NCI-H2081 (cell line): ENCODE measurements at places on chromosomes 13 and 19.

- DNase-seq = no peak
These were observed 110.9 kb downstream of the IER2 start for GRCh38 chr19:13260883-13261653.

DNA sequence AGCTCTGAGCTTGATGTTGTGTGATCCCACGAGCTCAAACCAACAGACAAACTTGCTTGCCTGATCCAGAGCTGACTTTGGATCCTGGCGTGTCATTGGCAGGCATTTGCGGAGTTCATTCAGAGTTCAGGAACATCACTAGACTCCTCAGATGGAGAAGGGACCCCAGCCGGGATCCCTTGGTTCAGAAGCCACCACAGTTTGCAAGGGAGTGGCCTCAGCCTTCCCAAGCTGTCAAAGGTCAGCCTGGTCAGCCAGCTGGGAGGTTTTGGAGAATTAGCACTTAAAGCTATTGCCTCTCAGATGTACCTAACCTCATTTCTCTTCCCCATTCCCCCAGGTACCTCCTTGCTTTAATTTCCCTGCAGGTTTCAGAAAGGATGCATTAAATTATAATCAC, 208.8 kb upstream of the SOX21 start:
- no peak for DNase-seq

- no peak for DNase-seq
These were observed 4.1 kb upstream of the PSMD8 start for GRCh38 chr19:38370299-38370698.

DNA sequence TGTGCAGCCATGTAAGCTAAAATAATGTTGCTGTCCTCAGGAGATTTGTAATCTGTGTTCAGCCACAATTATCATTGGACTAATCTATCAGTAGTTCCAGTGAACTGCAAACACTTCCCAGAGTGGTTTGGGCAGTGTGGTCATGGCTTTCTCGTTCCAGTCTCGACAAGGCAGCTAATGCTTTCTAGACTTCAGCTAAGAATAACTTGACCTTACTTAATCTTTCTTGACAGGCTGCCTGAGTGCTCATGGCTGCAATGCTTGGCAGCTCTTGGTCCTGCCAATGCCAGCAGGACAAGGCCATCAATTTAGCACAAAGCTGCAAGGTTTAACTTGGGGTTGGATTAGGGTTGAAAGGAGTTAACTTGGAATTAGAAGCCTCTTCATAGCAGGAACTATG, 32.8 kb downstream of the ATP12A start:
- DNase-seq = no peak

DNA sequence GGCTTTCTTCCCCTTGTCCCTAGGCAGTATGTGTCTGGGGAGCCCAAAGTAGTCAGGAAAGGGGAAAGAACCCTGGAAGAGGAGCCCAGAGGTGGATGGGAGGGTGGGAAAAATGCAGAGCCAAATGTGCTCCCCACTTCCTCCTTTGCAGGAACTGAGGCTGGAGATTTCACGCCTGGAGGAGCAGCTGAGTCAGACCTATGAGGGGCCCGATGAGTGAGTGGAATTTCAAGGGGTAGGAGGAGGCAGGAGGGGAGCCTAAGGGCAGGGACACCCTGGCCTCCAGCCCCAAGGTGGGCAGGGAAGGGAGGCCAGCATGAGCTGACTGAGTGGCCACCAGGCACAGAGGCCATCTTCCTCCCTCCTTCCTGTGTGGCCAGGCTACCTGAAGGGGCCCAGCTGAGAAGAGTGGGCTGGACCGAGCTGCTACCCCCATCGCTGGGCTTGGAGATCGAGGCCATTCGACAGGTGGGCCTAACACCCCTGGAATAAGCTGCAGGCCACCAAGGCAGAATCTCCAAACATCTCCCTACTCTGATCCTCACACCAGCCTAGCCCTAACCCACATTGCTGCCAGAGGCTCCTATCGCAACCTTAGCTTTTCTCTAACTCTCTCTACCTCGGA, 14.3 kb downstream of the PTH2 start:
- DNase-seq = no peak

GRCh38 chr13:106468207-106468606, 67.3 kb downstream of the EFNB2 start:
- no peak for DNase-seq

DNA sequence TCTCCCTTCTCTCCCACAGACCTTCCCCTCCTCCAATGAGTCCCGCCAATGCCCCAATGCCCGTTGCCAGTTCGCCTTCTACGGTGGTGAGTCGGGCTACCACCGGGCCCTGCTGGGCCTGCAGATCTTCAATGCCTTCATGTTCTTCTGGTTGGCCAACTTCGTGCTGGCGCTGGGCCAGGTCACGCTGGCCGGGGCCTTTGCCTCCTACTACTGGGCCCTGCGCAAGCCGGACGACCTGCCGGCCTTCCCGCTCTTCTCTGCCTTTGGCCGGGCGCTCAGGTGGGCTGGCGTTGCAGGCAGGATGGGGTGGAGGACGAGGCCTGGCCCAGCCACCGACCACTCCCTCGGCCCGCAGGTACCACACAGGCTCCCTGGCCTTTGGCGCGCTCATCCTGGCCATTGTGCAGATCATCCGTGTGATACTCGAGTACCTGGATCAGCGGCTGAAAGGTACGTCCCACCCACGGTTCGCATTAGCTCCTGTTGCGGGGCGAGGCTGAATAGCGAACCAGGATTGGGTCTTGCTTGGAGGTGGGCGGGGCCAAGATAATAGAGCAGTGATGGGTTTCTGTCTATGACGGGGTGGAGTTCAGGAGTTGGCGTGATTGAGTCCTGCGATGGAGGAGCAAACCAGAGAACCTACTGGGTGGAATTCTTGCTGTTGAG, 11.1 kb downstream of the SLC44A2 start:
- no peak for DNase-seq

DNA sequence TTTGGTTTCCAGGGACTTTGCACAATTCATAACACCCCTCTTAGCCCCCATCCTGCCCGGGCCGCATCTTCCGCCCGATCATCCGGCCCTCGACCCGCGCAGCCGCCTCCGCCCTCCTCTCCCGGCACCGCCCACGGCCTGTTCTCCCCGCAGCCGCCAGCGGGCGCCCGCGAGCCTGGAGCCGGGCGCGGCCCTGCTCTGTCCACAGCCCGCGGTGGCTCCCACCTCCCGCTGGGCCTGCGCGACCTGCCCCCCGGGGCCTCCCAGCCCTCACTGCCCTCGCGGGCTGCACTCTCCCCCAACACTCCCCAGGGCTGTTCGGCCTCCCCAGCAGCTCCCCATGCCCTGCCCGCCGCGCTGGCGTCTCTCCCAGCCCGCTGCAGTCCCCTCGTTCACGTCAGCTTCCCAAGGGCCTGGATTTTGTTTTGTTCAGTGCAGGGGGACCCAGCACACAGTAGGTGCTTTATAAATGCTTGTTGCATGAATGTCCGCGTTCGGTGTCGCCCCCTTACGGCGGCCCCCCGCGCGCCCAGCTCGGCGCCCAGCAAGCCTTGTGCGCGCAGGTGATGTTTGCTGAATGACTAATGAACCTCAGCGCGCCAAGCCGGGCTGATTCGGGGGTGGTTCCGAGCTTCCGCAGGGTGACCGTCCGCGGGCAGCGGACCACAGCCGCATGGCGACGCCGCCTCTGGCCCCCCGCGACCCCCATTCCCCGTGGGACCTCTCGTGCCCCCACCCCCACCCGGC, 4.6 kb upstream of the APC2 start:
- DNase-seq = peak; percentile 49

DNA sequence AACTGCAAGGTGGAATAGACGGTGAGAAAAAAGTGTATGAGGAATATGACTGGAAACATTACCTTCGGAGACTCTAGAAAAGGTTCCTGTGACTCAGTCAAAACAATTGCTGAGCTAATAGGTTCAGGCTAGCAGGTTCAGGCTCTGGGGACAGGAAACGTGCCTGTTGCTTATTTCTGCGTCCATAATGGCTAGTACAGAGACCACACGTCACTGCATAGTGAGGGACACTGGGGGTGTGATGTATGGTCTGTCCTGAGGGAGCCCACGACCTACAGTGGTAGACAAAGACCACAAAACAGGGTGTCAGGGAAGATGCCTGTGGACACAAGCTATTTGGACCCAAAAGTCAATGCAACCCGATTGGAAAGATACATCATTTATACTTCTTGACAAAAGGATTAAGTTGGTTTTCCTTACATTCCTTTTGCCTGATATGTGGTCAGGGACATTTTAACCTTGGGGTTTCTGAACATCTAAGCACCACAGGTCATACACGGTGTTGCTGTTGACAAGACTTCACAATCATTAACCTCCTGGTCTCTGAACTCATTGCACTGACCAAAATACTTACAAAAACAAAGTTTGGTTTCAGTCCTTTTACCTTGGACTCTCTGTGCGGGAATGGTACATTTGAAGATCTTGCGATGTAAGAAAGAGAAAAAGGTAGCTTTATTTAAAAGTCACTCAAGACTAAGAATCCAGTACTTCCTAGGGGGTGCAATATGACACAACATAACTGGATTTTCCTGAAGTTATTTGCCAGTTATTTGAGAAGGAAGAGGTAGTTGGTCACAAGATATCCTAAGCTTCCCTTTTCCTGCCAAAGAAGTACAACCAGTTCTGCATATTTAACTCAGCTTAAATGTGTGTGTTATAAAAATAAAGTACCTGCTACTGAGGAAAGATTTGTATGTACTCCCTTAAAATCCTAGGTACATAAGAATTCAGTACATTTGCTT, 20.0 kb downstream of the CRYL1 start:
- DNase-seq = no peak

- no peak for DNase-seq
These were observed 5.4 kb downstream of the NLRP12 start for GRCh38 chr19:53818756-53819155.

GRCh38 chr13:30366088-30366487, 56.2 kb upstream of the UBE2L5 start:
- DNase-seq = no peak

DNA sequence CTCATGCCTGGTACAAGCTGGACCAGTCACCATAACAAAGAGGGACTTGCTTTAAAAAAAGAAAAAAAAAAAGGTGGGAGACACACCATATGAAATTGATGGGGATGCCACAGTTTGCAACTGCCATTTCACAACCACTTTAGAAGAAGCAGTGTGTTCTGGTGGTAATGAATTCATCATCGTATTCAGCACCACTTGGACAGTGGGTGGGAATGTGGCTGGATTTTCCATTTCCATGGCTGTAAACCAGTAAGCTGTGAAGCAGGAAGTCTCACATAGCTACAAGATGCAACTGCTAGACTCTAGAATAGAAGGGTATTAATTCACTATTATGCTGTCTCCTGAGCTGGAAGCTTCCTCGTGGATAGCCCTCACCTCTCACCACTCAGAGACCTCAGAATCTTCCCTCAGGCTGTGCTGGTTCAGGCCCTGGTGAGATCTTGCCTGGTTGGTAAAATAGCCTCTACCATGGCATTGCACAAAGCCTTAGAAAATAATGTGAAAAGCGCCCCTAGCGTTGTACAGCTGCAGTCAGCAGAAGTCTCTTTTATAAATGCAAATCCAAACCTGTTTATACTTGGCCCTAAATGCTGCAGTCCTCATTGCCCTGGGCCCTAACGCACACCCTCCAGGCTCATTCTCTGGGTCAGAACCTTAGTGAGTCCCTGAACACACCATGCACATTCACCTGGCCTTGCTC, 150.7 kb downstream of the KCTD15 start:
- DNase-seq = no peak

DNA sequence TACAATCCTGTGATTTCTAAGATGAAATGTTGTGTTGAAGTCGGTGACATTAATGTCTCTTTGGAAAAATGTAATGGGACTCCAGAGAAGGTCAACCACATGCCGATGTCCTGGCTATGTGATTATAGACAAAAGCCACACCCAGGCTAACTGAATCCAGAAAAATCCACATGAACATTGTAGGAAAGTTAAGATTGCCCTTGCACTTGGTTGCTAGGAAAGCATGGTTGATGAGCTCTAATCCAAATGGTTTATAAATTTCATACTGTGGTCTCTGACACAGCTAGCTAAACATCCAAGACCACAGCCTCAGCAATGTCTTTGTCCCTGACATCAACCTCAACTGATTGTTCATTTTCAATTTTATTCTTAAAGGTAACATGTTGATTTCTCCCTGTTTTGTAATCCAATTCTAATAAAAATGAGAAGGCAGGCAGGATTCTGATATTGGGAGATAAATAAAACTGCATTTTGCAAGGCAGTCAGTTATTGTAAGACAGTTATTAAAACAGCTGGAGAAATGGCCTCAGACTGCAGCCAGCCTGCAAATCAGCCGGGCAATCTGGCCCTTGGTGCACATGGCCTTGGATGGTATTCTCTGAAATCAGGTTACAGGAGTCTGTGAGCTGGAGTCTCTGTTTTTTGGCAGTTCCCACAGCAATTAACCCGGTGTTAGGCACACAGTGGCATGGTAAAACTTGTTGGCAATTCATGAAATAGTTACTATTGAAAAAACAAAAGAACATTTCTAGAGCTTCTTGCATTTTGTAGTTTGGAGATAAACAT, 93.9 kb downstream of the STARD13 start:
- DNase-seq = no peak

DNA sequence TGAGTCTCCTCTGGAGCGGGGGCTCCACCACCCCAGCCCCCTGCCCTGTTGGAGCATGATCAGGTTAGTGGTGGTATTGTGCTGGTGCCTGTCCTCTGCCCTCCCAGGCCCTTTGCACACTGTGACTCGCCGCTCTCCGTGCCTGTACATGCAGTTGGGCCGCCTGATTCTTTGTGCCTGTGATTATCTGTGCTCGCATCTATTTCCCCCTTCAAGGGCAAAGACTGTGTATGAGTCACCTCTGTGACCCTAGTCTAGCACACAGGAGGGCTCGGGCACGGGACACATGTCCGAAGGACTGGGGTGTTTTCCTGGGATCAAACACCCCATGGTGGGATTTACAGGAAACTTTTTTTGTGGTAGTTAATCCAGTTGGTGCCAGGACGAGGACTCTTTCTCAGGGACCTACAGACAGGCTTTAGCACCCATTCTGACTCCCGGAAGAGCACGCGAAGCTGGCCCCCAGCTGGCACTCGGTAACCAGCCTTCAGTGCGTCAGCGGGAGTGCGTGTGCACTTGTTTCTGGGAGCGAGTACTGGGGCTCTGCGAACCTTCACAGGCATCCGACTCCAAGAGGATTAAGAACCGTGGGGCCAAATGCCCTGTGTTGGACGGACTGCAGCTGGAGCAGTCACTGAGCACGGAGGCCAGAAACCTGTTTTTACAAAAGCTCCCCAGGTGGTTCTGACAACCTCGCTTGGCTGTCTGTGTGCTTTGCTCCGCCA, 6.7 kb downstream of the PPP1R37 start:
- DNase-seq = peak; percentile 67

DNA sequence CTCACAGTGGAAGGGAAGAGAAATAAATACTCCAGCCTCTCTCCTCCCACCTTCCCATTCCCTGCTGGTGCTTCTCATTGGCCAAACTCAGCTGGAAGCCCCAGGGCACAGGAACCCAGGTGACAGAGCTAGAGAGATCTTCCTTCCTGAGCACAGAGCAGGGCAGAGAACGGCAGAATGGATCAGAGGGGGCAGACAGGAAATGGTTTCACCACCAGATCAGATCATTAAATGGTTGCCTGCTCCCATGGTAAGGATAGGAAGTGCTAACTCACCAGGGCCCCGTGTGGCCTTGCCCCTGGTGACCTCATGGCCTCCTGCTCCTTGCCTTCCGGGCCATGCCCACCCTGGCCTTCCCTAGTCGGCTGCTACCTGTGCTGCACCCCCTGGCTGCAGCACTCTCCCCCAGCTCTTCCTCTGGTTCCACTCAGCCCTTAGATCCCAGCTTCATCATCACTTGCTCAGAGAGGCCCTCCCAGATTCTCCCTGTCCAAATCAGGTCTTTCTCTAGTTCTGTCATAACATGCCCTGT, 108.7 kb downstream of the DPF1 start:
- DNase-seq = no peak
